ENCODE measurements at places on chromosomes 7 and 10.

DNA sequence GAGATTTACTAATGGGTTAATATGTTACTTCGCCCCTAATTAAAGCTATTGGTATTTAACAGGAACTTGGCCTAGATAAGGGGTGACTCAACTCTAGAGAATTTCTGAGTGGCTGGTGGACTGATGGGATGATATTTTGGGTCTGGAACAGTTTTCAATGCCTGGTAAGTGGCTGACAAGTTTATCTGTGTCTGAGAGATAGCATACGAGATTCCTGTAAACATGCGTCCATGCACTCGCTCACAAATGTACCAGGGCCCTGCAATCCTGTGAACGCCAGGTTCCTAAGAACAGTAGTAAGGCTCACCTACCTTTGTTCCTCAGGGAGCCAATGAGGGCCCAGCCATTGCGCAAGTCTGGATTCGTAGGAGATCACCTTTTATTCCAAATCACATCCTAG, 683.8 kb upstream of the ANKRD30A start:
- no peak for DNase-seq

GRCh38 chr10:17059197-17059688, 70.4 kb downstream of the CUBN start:
- DNase-seq, result no peak

- DNase-seq, result no peak
These were observed 6.7 kb downstream of the NRP1 start for GRCh38 chr10:33327751-33328150.

DNA sequence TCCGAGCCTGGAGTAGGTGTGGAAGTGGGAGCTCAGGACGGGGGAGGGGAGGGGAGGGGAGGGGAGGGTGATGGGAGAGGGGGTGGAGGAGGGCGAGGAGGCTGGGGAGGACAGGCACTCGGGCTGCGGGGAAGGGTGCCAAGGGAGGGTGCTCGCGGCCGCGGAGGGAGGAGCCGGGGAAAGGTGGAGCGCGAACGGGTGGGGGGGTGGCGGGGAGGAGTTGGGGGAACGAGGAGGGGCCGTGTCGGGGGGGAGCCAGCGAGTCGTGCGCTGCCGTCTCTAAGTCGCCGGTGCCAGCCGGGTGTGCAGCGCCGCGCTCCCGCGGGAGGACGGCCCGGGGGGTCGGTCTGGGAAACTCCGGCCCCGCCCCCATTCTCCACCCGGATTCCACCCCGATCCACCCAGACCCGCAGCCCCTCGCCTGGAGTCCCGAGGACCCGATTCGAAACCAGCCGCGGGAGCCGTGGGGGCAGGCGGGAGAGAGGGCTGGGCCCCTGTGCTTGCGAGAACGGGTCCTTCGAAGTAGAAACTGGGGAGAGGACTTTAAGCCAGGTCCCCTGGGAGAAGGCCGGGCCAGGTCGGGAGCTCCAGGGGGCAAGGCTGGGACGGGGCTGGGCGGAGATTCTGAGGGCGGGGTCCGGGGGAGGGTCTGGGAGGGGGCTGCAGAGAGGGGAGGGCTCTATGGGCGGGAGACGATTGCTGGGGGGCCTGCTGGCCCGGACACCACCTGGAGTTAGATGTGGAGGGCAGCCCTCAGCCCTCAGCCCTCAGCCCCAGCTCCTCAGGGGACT, at the start of gene ZNF467:
ZNF467 (minus strand) TSS at position 143 of the 791 bp plus-strand sequence. CDS start 2,556 bp downstream, outside the sequence.
- DNase-seq, result no peak

DNA sequence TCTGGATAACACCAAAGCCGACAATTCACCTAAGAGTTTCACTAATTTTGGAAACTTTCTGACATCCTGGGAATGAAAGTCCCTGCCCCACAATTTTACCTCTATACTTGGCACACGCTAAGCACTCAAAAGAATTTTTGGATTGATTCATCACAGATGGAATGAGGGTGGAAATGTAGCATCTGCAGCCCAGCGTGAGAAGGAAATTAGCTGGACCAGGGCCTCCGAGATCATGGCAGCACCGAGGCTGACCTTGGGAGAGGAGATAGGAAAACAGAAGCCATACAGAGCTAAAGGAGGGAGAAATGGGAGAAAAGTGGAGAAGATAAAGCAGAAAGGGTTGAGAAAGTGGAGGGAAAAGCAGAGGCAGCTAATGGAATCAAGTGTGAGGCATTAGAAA, 606.6 kb upstream of the DPP6 start:
- no peak for DNase-seq

DNA sequence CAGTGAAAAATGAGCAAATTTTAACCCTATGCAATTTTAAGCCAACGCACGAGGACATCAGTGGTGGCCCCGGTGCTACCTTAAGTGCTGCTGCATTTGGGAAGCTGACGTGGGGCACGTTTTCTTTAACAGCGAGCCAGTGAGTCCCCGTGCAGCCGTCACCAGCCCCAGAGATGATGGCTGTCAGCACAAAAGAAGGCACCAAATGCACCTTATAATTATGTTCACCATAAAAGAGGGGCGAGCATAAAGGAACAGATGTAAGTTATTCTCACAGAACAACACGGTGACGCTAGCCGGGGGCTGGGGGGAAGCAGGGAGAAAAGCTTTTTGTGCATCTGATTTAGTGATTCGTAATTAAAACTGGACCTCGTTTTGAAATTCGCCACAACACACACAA, 260.1 kb downstream of the DNAJB6 start:
- DNase-seq, result no peak

GRCh38 chr7:50560865-50561351, 4.3 kb downstream of the DDC start:
- DNase-seq, result no peak

- DNase-seq, result no peak
These were observed 24.0 kb upstream of the TMEM213 start for GRCh38 chr7:138773817-138774216.

- DNase-seq, result no peak
These were observed 794.6 kb upstream of the LRRN3 start for GRCh38 chr7:110296321-110296720.

- DNase-seq, result no peak
These were observed 110.5 kb downstream of the HECTD2 start for GRCh38 chr10:91520661-91521060.

DNA sequence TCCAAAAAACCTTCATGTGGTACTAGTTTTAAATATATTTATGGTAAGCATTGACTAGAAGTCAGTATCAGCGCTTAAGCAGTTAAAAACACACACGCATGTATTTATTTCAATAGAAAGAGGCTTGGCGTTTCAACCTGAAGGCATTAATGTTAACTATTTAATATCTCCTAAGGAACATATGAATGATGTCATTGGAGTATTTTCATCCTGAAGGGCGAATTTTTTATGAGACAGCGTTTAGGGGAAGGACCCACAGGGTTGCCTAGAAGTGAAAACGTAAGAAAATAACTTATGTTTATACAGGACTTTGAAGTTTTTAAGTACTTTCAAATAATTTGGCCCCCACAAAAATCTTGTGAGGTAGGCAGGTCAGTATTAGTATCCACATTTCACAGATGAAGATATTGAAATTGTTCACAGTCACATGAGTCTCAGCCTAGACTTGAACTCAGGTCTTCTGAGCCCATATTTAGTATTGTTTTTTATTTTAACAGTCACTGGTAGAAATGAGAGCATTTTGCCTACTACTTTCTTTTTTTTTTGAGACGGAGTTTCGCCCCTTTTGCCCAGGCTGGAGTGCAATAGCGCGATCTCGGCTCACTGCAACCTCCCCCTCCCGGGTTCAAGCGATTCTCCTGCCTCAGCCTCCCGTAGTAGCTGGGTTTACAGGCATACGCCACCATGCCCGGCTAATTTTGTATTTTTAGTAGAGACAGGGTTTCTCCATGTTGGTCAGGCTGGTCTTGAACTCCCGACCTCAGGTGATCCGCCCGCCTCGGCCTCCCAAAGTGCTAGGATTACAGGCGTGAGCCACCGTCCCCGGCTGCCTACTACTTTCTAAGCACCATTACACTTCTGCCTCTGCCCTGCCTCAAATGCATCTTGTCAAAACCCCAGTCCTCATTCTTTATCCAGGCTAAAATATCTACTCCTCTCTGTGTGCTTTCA, 1.8 kb downstream of the SLK start:
- DNase-seq, result no peak

DNA sequence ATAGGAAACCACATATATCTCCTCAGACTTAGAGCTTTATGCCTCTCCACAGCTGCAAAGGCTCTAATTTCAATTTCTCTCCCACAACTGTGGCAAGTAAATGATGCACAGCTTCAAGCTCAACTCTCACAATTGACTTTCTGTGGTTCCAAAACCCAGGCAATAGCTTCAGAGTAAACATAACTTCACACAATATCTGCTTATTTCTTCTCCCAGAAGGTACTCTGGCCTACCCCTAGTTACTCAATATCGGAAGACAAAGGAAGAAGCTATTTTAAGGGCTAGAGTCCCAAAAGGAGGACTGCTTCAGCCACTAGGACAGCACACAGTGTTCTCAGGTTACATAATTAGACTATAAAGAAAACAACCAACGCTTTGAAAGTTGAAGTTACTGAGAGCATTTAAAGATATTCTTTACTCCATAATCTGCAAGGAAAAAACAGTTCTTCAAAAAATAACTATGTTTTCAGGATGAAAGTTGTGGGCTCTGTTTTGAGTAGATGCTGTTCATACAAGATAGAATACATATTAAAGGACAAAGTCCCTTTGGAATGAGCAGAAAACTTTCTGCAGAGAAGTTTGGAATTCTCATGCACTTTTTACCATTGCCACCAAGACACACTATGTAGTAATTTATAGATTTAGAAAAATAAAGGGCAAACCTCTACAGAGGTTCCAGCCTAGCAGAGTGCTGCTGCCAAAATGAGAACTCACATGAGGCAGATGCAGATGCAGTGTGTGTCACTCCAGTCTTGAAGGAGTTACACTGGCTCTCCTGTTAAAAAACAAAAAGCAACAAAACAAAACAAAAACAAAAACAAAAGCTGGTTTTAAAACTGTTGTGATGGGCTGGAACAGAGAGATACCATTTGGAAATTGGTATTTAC, 81.8 kb downstream of the NT5C2 start:
- no peak for DNase-seq

DNA sequence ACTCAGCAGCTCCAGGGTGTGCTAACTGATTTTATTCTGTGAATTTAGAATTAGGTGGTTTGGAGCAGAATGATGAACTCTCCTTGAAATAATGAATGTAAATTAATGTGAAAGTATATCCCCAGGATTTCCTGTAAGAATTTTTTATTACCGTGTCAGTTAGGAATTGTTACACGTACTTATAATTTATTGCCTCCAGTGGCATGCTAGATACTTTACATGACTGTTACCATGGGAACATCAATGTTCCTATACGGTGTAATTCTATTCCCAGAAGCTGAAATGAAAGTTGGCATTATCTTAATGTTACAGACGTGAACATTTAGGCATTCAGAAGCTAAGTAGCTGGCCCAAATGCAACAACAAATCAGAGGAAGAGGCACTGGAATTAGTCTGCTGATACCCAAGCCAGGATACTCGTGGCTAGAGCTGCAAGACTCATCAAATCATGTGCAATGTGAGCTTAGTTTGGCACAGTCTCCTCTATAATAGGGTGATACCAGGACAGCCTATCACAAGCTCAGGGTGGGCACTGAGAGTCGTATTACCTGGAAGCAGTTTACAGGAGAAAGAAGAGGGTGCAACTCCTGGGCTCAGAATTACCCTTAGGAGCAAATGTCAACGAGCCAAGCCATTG, 30.0 kb upstream of the PRKAR2B start:
- DNase-seq, result no peak

DNA sequence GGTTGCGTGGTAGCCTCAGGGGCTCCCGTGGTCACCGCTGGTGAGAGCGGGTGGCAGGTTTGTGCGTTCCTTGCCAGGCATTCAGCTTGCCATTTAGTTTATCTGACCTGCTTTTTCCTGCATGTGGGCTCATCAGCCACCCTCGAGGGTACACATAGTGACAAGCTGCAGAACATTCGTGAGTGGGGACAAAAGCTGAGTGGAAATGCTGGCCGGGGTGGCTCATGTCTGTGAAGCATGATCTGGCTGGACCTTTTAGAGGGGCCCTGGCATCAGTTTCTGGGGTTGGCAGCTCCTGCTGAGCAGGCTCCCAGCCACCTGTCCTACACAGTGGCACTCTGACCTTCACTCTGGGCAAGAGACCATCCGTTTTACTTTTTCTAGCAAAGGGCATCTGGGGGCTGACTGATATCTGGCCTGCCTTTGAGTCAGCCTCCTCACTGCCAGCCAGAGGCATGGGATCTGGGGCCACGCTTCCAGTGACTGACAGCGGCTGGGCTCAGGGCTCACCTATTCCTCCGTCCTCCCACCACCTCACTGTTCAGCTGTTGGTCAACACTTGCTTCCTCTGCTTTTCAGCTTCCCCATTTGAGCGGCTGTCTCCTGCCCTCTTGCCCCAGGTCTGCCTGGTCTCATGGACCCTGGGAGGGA, 75.0 kb downstream of the LANCL2 start:
- no peak for DNase-seq

DNA sequence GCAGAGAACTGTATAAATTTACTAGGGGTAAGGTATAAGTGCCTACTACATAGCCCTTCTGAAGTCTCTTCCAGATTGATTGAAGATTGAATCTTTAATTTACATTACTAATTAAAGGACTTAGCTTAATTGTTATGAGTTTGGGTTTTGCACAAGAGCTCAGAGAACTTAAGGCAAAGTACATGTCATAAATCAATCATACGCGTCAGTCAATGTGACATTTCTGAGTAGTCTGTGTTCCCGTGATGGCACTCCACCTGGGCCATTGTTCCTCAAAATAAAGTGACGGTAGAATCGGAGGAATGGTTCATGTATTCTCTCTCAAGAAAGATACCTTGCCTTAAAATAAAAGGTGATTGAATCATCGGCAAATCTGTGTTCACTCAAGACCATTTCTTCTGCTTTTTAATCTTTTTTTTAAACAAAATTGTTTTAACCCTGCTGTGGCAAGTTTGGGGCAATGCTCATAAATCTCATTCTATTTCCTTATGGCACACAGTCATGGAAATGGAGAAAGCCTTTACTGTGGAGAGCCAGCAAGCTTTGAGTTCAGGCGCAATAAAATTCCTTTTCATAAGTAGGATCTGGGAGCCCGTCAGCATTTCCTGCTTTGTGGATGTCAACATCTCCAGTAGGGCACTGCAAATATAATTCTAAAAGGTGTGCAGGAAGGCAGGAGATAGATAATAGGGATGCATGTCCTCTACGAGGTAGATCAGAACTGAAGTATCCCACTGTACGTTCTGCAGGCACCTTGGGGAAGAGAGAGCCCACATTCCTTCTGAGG, 427.4 kb downstream of the GATA3 start:
- no peak for DNase-seq

GRCh38 chr10:117950408-117950807, 96.3 kb downstream of the RAB11FIP2 start:
- DNase-seq, result no peak

GRCh38 chr10:27890971-27891370, 107.9 kb downstream of the ODAD2 start:
- no peak for DNase-seq

DNA sequence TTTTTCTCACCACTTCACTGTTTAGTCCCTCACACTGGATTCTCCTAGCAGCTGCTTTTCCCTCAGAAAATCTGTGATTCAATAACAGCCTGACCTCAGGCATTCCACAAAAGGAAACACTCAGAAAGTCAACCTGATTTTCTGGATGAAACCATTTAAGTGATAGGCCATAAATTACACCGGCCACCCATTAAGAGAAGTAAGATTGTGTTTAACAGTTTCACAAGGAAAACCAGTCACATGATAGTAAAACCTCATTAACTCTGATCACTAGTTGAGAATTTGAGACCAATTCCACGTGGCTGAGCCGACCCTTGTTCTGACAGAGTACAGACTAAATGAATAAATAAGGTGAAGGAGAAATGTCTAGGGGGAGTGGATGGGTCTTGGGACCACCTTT, 7.7 kb downstream of the GRM8 start:
- DNase-seq, result no peak
